ENCODE measurements at places on chromosomes 12 and 14.
A peak's percentile ranks its signal among the peaks of the same experiment; 100 is the strongest.

DNA sequence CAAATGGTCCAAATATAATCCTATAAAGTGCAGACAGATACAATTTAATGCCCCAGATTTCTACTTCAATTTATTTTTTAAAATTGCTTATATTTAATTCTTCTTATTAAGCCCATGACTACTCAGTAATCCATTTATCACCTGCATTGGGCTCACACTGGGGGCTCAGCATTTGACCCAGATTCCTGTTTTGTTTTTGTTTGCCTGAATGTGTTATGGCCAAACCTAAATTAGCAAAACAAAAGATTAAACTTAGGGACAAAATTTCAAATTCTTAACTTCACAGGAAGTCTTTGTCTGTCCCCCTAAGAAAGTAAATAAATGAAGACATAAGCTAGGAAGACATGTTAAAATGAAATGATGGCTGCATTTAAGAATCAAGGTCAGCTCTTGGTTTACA, 322.3 kb downstream of the RMST start:
- DNase-seq, result no peak

GRCh38 chr14:77421201-77421600, 2.1 kb downstream of the NOXRED1 start:
- no peak for DNase-seq

- no peak for DNase-seq
Observed at GRCh38 chr14:103108749-103109207, 14.3 kb downstream of the EXOC3L4 start.

DNA sequence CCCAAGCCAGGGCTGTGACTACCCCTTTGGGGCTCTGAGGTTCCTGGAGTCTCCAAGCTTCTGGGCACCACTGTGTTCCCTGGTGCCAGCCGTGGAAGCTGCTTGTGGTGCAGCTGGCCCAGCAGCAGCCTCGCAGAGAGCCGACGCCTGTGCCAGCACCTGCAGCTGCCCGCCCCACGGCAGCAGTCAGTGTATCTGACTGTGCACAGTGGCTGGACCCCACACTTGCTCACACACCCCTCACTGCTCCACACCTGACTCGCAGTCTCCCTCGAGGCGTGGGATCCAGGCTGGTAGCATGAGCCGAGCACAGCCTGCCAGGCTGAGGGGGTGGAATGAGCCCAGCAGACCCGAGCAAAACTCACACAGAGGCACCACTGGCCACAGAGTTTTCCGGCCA, 325.2 kb downstream of the PCNX1 start:
- DNase-seq, result no peak

- DNase-seq, result no peak
Observed at GRCh38 chr12:95674631-95675030, 115.9 kb downstream of the NTN4 start.

DNA sequence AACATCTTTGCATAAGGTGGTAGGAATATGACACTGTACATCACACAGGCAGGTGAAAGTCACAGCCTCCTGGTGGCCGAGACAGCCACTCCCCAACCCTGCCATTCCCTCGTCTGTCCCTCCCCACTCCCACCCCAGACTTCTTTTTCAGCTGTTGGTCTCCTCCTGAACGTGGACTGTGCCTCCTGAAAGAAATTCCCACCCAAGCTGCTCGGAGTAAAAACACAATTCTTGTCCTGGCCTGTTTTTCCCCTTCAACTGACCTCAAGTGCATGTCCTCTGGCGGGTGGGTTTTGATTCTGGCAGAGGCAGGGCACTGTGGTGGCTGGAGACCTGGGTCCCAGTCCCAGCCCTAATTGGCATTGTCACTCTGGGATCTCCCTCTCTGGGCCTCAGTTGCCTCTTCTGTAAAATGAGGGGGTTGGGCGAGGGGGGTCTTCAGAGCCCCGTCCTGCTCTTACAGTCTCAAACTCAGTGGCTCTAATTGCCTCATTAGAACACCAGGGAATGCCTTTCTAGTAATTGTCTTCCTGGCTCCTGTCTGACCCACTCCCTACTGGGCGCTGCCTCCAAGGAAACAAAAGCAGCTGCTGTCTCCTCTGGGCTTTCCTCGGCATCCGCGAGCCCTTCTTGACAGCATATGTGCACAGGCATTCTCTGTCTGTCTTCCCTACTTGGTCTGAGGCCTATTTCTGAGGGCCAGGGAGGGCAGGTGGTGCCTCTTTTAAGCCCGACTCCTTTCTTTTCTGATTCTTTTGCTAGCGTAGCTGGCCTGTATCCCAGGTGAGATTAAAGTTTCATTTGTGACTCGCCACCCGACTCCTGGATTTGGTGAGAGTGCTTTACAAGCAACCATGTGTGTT, 186.6 kb upstream of the RMST start:
- DNase-seq, result no peak

GRCh38 chr12:113130457-113131135, 5.0 kb downstream of the RASAL1 start:
- peak; percentile 78 for DNase-seq

DNA sequence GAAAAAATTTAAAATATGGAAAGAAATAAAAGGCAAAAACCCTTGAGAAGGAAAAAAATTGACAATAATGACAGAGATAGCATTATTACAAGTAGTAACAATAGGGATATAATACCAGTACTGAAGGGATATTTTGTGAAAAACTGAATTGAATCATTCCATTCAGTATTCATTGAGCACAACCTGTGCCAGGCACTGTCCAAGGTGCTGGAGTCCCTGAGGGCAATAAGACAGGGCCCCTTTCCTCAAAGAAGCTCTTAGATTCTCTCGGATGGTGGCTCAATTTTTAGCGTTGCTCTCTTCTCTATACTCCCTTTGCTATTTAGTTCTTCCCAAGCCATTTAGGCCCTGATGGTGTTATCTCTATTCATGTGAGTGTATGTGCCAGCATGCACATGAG, 34.3 kb upstream of the GAS2L3 start:
- no peak for DNase-seq

All from kidney glomerular epithelial cell (primary cell).